Activated CD4-positive, alpha-beta T cell treated with anti-CD3 and anti-CD28 coated beads, Interleukin-2, amount 50 U/mL, for 48 hours (primary cell): ENCODE measurements at places on chromosomes 3 and 15.

GRCh38 chr15:90866161-90866715, 2.1 kb upstream of the FURIN start:
- DNase-seq = no peak

DNA sequence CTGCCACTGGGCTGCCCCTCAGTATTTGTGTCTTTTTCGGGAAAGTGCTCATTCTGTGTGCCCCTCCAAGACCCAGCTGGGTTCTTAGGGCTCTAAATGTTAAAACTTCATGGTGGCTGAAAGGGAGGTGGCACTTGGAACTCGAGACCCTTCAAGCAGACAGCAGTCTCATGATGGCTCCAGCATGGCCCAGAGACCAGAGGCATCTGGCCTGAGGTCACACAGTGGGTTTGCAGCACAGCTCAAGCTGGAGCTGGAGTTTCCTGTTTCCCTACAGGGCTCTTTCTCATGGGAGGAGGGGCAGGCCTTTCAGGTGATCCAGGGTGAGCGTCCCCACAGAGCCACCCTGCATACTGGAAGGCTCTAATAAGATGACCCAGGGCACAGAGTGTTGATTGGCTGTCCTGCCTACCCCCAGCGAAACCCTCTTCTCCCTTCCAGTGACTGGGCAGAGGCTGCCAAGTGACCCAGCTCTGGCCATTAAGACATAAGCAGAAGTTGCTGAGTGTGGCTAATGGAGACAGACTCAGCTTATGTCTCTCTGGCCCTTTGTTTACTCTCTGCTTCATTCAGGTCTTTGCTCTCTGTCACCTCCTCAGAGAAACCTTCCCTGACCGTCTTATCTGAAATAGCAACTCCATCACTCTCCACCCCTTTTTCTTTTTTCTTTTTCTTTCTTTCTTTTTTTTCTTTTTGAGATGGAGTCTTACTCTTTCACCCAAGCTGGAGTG, 166.6 kb upstream of the SMAD3 start:
- no peak for DNase-seq

- DNase-seq = no peak
Observed at GRCh38 chr15:76566276-76566675, 229.7 kb downstream of the ISL2 start.

DNA sequence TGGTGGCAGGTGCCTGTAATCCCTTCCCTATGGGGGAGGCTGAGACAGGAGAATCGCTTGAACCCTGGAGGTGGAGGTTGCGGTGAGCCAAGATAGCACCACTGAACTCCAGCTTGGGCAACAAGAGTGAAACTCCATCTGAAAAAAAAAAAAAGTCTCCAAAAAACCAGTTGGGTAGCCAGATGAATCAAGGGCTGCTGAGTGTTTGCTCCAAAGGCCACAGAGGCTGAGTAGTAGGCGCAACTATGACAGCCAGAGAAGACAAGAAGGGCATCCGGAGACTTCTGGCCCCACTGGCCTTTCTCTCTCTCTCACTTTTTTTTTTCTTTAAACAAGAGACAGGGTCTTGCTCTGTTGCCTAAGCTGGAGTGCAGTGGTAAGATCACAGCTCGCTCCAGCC, 131.8 kb downstream of the SMAD6 start:
- no peak for DNase-seq

DNA sequence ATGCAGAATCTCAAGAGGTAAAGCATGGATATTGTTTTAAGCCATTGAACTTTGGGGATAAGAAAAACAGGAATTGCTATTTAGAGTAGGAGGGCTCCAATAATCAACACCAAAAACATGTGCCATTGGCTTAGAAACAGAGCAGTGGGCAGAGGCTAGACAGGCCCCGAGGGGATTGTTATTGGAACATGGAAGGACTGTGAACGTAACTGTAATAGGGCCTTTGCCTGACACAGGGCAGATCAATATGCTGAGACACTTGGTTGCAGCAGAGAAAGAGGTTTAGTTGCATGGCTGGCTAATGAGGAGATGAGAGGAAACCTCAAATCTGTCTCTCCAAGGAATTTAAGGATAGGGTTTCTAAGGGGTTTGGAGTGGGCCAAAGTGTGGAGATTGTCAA, 36.9 kb upstream of the RAF1 start:
- no peak for DNase-seq

- no peak for DNase-seq
Observed at GRCh38 chr3:149231871-149232270, 10.2 kb upstream of the CP start.

GRCh38 chr3:155676252-155676981, 68.5 kb downstream of the PLCH1 start:
- no peak for DNase-seq

- no peak for DNase-seq
Observed at GRCh38 chr3:60322298-60322856, 928.9 kb downstream of the FHIT start.

DNA sequence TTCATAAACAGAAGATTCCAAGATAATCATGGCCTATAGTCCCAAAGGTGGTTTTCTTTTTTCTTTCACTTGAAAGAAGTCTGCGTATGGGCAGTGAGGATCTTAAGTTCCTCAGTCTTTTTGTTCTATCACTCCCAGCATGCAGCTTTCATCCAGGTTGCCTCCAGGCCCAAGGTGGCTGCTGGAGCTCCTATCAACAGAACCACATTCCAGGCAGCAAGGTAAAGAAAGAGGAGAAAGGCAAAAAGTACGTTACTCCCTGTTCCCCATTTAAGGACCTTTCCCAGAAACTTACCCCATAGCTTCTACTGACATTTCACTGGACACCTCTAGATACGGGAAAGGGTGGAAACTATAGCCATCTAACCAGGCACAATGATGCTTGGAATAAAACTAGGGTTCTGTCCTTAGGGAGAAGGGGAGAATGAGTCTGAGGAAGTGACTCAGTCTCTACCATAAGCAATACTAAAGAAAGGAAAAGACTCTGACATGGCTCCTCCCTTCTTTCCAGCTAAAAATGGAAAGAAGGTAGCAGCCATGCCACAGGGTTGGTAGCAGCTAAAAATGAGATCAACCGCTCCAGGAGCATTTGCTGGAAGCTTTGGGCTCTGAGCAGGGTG, 313.9 kb upstream of the NR2E3 start:
- DNase-seq = no peak

DNA sequence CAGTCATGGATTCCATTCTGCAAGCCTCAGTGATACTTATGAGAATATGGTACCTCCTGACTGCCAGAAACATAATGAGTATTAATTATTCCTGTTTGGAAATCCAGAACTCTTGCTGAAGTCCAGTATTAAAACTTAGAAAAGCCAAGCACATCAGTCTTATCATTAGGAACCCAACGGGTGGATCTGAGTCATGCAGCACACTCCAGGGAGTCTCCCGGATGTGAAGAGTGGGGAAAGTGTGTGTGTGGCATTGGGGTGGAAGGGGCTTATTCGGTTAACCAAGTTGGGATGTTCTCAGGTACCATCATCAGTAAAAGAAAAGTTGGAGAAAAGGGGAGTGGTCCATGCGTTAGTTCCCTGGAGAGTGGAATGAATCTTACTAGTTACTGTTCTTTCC, 181.1 kb downstream of the PLCL2 start:
- DNase-seq = no peak

- no peak for DNase-seq
Observed at GRCh38 chr3:37237252-37237651, 62.9 kb upstream of the LRRFIP2 start.

DNA sequence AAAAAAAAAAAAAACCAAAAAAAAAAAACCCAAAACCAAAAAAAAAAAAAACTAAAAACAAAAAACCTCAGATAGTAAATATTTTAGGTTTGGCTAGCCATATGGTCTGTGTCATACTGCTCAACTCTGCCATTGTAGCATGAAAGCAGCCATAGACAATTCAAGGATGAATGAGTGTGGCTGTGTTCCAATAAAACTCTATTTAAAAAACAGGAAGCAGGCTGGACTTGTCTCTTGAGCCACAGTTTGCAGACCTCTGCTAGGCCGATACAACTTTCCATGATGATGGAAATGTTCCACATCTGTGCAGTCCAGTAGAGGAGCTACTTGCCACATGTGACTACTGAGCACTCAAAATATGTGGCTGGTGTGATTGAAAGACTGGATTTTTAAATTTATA, 11.1 kb downstream of the EFCAB12 start:
- no peak for DNase-seq

DNA sequence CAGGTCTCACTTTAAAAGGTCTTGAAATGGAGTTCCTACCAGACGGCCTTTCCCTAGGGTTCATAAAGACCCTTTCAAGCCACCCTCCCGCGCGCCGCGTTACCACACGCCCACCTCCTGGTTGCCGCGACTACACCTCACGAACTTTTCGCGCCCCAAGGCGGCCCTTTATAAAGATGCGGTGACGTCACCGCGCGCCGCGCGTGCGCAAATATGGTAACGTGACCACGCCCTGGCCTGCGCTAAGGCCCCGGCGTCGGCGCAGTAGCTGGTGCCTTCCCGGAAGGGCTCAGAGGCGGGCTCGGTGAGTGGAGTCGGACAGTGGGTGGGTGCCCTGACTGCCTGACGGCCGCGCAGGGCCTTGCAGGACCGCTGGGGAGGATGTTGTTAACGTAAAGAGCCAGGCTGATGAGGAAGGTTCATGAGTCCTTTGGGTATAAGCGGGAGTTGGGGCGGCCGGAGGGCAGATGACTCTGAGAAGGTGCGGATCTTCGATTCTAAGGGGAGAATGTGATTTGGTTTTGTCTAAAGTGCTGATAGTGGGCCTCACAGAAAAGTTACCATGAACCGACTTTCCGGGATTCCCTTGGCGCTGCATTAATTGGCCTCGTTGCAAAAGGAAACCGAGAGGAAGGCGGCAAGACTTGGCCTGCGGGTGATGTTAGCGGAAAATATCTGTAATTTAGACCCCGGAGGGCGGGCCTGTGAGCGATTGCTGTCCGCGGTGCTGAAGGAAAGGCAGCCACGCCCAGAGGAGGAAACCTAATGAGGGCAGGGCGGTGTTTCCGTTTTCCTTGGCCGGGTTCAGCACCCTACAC, 54.4 kb downstream of the FEZF2 start:
- peak; percentile 73 for DNase-seq

GRCh38 chr3:38473229-38473628, 19.5 kb downstream of the ACVR2B start:
- DNase-seq = no peak

DNA sequence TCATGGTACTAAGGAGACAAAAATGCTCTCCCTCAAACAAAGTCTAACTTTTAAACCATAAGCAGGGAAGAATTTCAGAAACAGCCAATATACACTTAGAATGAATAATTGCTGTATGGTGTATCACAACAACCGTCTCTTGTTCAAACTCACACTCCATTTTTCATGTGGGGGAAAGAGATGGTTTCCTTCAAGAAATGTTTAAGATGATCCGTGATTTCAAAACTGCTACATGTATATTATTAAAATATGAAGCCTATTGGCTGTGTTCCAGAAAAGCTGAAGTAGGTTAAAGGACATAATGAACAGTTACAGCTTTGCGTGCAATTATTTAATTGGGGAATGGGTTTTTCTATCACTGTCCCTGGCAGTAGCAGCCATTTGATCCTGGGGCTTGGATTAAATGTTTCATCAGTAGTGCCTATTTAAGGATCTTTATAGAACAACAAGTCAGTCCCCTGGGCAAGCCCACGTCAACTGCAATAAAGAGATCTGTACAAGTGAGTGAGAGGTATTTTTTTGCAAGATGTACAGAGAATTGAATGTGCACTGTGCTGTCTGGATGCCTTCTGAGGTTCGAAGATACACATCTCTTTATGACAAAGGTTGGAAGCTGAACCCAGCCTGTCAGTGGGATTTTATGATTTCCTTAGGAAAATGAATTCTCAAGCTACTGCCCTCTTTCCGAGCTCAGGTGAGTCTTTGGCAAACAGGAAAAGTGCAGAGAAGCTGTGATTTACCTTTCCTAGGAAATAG, 337.2 kb upstream of the RARB start:
- DNase-seq = no peak

DNA sequence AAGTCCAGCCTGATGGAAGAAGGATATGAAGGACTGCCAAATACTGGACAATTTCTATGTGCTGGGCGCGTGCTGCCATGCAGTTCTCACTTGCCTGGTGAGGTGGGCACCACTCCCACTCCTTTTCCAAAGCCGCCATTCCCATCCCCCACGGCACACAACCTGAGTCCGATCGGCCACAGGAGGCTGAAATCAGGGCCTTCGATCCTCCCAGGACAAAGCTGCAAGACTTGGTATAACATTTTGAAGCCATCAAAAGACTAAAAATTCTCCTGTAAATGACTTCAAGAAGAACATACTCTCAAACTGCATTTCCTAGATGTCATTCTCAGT, 3.1 kb upstream of the MAP6D1 start:
- no peak for DNase-seq

GRCh38 chr3:197137751-197138150, 108.1 kb upstream of the MELTF start:
- DNase-seq = no peak

GRCh38 chr15:80081390-80081789, 21.9 kb downstream of the ZFAND6 start:
- no peak for DNase-seq

DNA sequence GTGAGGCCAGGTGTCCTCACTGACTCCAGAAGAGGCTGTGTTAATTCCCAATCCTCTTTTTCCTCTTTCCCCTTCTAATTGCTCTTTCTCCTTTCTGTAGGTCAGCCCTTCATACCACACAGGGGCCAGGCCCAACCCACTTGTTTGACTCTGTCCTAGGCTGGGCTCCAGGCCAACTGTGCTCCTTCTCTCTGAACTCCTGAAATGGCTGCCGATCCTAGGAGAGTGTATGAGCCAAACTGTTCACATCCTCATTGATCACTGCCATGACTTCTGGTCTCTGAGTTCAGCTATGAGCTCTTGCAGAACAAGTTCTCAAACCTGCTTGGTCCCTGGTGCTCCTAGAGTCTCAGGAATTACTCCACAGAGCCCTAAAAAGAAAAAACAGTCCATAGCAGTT, 145.1 kb downstream of the VGLL4 start:
- no peak for DNase-seq

GRCh38 chr3:20842594-20843436, 656.8 kb upstream of the SGO1 start:
- DNase-seq = no peak

- DNase-seq = no peak
Observed at GRCh38 chr3:146524961-146525360, 19.4 kb downstream of the PLSCR1 start.
